NCI-H1417 (cell line): ENCODE measurements at places on chromosomes 6 and 20.

DNA sequence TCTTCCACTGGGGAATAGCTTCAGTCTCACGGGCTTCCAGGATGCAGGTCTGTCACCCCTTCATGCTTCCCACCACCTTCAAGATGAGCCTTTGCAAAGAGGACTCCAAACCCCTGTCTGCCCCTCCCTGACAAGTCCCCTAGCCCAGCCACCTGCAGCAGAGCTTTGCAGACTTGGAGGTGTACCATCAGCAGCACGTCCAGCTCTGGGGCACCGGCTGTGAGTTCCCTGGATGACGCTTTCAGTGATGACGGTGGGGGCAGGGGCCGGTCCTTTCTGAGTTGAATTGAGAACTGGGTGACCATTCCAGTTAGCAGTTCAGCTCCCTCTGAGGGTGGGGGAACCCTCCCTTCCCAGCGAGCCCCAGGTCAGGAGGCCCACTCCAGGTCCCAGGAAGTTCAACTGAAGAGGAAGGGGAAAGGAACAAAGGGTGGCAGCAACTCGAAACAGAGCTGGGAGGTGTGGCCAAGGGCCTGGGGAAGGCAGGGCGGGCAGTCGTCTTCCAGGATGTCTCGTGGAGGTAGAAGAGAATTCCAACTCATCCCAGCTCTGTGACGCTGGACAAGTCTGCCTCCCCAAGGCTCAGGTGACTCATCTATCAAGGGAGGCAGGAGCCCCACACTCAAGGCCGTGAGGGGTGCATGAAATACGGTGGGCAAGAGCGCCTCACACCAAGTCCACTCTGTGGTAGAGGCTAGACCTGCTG is 86.0 kb downstream of the PTPN1 start:
- DNase-seq = no peak

DNA sequence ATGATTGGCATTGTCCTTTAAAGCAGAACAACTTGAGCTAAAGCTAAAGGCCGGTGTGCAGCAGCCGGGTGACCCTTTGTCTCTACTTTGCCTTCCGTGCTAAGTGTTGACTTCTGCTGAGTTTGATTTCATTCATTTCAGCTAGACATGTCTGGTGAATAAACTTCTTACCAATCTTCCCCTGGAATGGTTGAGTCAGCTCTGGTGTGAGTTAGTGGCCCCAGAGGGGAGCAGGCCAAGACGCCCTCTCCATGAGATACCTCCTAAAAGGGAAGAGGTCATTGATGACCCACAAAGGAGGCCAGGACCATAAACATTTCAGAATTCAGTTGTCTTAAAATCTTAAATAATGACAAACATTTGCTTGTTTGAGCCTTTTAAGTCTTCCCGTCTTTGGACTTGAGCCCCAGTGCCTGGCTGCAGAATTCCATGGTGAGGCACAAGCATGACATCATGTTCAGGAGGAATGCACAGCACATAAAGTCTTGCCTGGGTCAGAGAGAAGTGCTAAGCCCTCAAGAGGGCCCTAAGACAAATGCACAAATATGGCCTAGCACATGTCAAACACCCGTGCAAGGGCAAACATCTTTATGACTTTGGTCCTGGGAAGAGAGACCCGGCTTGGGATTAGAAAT is 96.3 kb upstream of the NEDD9 start:
- no peak for DNase-seq

GRCh38 chr6:13348334-13349113 is 20.2 kb upstream of the TBC1D7 start:
- no peak for DNase-seq

DNA sequence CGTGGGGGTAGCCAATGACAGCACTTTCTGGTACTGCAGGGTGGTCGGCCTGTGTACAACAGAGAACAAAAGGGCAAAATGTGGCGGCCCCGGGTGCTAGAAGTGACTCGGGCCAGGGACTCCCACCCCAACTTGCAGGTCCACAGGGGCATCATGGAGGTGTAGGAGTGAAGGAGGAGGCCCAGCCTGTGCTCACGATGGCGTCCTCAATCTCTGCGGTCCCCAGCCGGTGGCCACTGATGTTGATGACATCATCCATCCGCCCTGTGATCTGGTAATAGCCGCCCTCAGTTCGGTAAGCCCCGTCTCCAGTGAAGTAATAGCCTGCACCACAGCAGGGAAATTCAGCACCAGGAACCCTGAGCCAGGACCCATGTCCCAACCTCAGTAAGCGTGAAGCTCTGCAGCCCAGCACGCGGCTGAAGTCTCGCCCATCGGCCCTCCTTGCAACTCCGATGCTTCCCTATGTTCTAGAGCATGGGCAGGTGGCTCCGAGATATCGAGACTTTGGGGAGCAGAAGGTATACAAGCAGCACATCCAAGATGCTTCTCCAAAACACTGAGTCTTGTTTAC is 20.2 kb upstream of the APMAP start:
- DNase-seq = no peak

- DNase-seq = no peak
Measured at GRCh38 chr6:34374069-34374468, 18.4 kb downstream of the NUDT3 start.

- DNase-seq = no peak
Measured at GRCh38 chr6:13287104-13287503, 41.2 kb downstream of the TBC1D7 start.

DNA sequence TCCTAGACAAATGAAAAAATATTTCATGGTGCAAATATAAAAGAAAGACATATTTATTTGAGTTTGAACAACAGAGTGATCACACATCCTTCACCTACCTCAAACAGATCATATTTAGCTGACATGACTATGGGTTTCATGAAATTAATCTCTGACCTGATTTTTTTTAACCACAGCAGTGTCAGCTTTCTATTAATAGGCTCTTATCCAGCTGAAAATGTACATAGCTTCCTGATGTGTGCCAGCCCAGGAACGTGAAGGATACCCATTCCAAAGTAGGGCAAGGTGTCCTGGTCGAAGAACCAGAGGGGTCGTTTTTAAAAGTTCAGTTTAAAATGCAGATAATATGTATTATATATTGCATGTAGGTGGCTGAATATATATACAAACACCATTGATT is 19.8 kb downstream of the TRDN start:
- DNase-seq = no peak
